D721Med (cell line): ENCODE measurements at places on chromosomes 5 and 9.

DNA sequence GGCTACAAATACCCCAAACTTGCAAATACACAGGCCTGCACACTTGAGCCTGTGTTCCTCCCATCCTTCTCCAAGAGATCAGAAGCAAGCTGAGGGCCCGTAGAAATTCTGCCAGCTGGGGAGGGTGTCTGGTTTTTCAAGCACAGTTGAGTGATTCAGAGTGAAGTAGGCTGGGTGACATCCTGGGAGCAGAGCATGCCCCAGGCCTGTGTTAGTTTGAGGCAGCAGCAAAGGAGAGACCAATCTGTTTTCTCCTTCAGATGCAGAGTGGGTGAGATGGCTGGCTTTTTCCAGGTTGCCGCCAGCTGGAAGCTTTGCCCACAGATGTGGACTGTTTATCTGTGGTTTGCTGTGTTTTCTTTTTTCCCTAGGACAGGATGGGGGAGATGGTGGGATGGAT, 63.1 kb downstream of the RCL1 start:
- DNase-seq, result no peak

- DNase-seq, result no peak
Observed at GRCh38 chr5:140402258-140403074, 833 bp downstream of the ANKHD1 start.

GRCh38 chr9:5893591-5894236, 3.0 kb downstream of the MLANA start:
- DNase-seq, result no peak

DNA sequence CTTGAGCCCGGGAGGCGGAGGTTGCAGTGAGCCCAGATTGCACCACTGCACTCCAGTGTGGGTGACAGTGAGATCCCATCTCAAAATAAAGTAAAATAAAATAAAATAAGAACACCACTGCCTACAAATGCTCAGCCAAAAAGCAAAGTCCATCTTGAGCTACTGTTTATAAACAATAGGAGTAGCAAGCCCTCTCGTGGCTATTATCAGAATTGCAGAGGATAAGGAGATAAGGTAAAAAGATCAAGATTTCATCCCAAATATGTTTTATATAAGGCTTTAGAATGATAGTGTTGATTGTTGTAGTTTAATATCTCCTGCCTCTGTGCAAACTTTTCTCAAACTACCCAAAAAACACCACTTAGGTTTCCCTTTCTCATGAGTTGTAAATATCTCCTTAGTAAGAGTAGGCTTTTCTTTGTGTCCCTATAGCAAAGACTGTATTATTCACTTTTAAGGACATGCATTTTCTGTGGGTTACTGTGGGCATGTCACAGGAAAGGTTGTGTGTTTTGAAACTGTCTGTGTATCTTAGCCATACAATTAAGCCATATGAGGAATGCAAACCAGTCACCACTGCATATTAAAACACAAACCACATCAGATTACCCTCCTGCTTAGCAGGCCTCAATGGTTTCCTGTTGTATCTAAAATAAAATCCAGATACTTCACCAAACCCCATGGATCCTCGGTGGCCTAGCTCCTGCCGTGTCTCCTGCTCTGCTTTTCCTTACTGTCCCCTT, 31.8 kb upstream of the CKS2 start:
- DNase-seq, result no peak

DNA sequence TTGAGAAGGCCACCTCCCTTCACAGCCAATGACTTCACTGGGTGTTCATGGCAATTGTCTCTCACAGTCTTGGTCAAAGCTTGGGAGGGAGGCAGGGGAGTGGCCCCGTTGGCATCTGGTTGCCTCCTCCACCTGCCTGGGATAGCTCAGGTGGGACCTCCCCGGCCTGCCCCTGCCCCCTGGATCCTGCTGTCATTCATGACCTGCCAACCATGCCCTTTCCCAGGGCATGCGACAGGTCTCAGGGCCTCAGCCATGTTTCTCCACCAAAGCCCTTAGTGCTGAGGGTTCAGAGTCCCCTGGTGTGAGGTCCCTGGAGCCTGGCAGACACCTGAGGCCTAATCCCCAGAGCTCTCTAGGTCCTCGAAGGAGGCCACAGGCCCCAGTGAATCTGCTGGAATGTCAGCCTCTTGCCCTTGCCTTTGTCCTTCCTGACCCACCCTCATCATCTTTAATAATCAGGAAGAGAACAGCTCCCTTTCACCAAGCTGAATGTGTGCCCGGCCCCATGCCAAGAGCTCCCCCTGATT, 5.6 kb downstream of the DAB2IP start:
- DNase-seq, result no peak

DNA sequence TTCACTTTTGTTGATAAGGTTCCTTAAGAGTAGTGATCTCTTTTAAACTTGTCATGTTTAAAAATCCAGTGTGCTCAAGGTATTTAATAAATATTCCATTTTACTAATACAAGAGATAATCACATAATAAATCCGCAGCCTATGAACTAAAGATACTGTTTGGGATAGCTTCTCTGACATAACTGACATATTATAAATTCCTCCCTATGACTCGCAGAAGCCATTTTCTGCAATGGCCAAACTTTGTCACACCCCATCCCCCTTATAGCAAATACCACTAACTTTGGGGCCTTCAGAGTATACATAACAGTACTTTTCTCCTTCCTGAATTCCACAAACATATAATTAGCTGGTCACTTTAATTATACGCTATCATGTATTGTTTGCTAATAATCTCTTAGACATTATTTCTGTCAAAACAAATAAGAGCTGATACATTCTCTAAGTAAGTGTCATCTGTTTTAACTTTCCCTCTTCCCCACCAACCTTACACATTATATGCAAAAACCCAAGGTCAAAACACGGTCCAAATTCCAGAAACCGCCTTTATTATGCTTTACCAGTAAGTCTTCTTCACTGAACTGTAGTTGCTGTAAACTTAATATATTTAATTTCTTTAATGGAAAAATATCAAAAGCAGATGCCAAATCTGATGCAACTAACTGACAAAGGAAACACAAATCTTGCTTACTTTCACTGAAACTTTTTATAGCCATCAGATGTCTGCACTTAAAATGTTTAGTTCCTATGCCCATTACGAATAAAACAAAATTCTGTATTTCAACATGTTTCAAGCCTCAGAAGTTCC, 971 bp downstream of the TMEM267 start:
- DNase-seq, result no peak
